ENCODE measurements at places on chromosomes 6 and 20. TPM values are rescaled to one million over a fixed set of nuclear protein-coding genes. Genes with fewer than 3 reads are reported as not detected.

Gene TENT5A
- 2.7 TPM for total RNA-seq

Gene RFX6
- not detected for total RNA-seq

Gene NR2E1
- total RNA-seq = not detected

Gene ANKEF1
- 4.3 TPM for total RNA-seq

Gene BFSP1
- 0.69 TPM for total RNA-seq

Gene ENPP3
- total RNA-seq = not detected

Gene THEMIS
- not detected for total RNA-seq

Gene TRIM31
- not detected for total RNA-seq

Gene ZNF133
- 27.3 TPM for total RNA-seq

Gene NRSN1
- 5.7 TPM for total RNA-seq

Gene FILIP1
- total RNA-seq = 0.69 TPM

Gene SLC12A5
- 10.4 TPM for total RNA-seq

Gene SCGN
- total RNA-seq = 1.2 TPM

Gene MCUR1
- 14.1 TPM for total RNA-seq

Gene SLC22A16
- total RNA-seq = not detected

Gene DNAAF9
- total RNA-seq = 34.7 TPM

Gene FNDC11
- 9.3 TPM for total RNA-seq

Gene MATN4
- not detected for total RNA-seq

Gene MMP24
- total RNA-seq = 19.0 TPM

Gene CFB
- not detected for total RNA-seq

Gene ZNF184
- 10.8 TPM for total RNA-seq

Gene SMIM26
- 35.7 TPM for total RNA-seq

Gene NOTCH4
- 4.9 TPM for total RNA-seq

Gene VGLL2
- total RNA-seq = not detected

Gene GZF1
- 28.3 TPM for total RNA-seq

Gene HRH3
- 13.7 TPM for total RNA-seq

Gene FAM209B
- not detected for total RNA-seq

Gene LIN28B
- 105 TPM for total RNA-seq

Measured in glutamatergic neuron (in vitro differentiated cells).